ENCODE measurements at places on chromosomes 6 and 20. TPM values are rescaled to one million over a fixed set of nuclear protein-coding genes. Genes with fewer than 3 reads are reported as not detected.

The SYCP2 gene
- 0.32 TPM for total RNA-seq

The GPLD1 gene
- 0.32 TPM for total RNA-seq

The ETV7 gene
- total RNA-seq, result 0.28 TPM

The LAMA2 gene
- 14.1 TPM for total RNA-seq

The SAPCD1 gene
- total RNA-seq, result 1.2 TPM

The MLIP gene
- not detected for total RNA-seq

The SLC17A3 gene
- not detected for total RNA-seq

The MAP7 gene
- 0.30 TPM for total RNA-seq

The BPIFB1 gene
- not detected for total RNA-seq

The ADGRF4 gene
- 0.23 TPM for total RNA-seq

The NEURL2 gene
- 7.1 TPM for total RNA-seq

The TBXT gene
- not detected for total RNA-seq

The MOG gene
- total RNA-seq, result not detected

The ENPP3 gene
- total RNA-seq, result not detected

The RAB44 gene
- not detected for total RNA-seq

The FAM217A gene
- not detected for total RNA-seq

The ECT2L gene
- not detected for total RNA-seq

The MDC1 gene
- 13.2 TPM for total RNA-seq

The PSORS1C2 gene
- not detected for total RNA-seq

The MEI4 gene
- total RNA-seq, result not detected

The C6orf132 gene
- total RNA-seq, result 2.5 TPM

The MMP24 gene
- total RNA-seq, result 1.0 TPM

The BACH2 gene
- total RNA-seq, result 1.5 TPM

The VGLL2 gene
- not detected for total RNA-seq

The OR12D3 gene
- not detected for total RNA-seq

The COL9A3 gene
- total RNA-seq, result not detected

The ENPP1 gene
- 15.7 TPM for total RNA-seq

The DNAH8 gene
- not detected for total RNA-seq

The RAMACL gene
- 0.74 TPM for total RNA-seq

The SLC17A9 gene
- 28.8 TPM for total RNA-seq

The EYA2 gene
- not detected for total RNA-seq

The PRDM13 gene
- total RNA-seq, result not detected

The WFDC12 gene
- not detected for total RNA-seq

Measured in smooth muscle cell of the umbilical artery (primary cell).